ENCODE measurements at places on chromosomes 1 and 21.
A peak's percentile ranks its signal among the peaks of the same experiment; 100 is the strongest.

- DNase-seq = no peak
Observed at GRCh38 chr1:107802654-107803053, 162.3 kb downstream of the VAV3 start.

DNA sequence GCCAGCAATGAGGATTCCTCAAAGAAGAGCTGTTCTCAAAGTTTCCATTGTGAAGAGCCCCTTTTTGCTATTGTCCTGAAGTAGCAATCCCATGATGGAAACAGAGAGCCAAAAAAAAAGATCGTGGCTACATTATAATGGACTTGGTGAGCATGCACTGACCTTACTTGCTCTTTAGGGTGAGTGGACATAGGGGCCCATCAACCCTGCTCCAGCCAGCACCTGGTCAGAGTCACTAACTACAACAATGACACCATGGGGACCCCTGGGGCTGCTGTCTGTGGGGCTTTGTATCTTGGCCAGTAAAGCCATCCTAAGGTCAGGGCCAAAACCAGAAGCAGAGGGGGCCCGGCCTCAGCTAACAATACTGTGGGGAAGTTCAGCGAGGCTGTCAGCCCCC is 30.4 kb upstream of the RAB4A start:
- DNase-seq = no peak

GRCh38 chr1:6269720-6270400 is 9.0 kb upstream of the GPR153 start:
- no peak for DNase-seq

GRCh38 chr1:153220606-153221303 is 3.4 kb downstream of the PRR9 start:
- DNase-seq = no peak

GRCh38 chr1:214658785-214659184 is 55.8 kb downstream of the CENPF start:
- DNase-seq = no peak

GRCh38 chr1:230581446-230582079 is 60.7 kb upstream of the COG2 start:
- DNase-seq = no peak

DNA sequence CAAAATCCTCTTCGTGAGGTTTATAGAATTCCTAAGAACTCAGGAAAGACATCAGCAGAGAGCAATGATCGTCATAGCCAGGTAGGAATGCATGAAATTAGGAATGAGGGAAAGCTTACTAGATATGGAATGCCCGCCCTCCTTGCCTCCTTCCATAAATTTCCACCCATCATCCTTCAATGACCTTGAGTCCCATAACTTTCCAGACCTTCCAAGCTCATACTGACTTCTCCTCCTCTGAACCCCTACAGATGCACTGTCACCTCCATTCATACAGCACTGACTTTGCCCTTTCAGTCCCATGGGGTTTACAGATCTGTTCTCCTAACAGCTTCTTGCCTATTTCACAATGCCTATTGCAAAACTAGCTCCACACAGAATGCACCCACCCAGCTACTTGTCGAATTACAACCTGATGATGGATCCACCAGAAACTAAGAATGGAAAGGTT is 23.8 kb upstream of the PPP1R15B start:
- DNase-seq = no peak

GRCh38 chr1:109474697-109475096 is 8.4 kb downstream of the SYPL2 start:
- no peak for DNase-seq

DNA sequence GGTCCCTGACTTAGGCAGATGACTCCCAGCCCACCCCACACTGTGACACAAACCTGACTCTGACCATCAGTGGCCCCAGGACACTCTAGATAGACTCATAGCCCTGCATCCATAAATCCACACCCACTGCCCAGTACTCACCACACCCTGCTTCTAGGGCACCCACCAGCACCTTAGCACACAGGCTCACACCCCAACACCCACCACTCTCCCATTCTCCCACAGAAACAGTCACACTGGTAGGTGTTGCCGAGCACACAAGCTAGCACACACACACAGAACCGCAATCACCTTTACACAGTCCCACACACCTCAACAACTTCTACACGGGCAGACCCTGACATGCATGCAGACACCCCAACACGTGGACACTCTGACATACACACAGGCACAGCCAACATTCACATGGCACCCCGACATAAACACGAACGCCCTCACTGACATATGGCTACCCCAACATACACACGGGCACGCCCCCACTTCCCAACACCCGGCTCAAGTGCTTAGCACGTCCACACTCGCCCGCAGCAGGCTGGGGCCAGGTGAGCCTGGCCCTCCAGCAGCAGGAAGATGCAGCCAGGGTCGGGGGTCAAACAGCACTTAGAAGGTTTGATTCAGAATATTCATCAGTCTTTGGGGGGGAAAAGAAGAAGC is 105.5 kb upstream of the TARDBP start:
- DNase-seq = no peak

DNA sequence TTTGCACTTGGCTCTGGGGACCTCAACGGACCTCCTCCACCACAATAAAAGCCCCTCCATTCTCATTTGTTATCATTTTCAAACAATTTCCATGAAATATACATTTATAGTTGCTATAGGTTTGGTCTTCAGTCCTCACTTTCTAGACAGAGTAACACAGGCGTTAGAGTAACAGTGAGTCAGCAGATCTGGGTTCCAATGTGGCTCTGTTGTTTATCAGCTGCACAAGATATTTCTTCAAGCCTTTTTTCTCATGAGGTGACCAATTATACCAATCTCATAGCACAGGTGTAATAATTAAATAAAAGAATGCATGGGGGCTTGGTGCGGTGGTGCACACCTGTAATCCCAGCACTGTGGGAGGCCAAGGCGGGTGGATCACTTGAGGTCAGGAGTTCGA is 32.8 kb upstream of the PSMB2 start:
- peak; percentile 27 for DNase-seq

DNA sequence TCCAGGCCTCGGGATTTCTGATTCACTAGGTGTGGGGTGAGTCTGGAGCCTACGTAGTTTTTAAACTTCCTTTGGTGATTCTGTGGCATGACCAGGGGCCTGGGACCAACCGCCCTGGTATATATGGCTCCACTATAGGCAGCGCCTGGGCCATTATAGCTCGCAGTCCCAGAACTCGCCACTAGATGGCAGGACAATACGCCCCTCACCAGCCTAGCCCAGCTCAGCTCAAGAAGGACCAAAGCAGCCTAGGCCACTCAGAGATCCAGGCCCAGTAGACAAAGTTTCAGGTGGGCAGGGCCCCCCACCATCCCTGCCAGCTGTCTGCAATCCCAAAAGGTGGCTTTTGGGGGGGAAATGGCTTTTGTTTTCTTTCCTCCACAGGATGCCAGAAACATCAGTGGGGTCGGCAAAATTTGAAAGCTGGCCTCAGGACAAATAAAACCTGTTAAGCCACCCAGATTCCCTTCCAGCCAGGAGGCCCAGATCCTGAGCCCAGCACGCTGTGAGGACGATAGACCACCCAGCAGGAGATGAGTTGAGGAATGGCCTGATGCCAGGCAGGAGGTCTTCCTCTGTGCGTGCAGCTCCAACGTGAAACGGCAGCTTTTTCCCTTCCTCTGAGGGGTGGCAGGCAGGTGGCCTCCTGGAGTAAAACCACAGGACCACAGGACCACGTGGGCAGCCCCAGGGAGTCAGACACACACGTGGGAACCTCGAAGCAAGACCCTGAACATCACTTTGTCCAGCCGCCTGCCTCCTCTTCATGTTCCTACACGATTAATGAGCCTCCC is 24.8 kb upstream of the TMEM51 start:
- DNase-seq = peak; percentile 47

DNA sequence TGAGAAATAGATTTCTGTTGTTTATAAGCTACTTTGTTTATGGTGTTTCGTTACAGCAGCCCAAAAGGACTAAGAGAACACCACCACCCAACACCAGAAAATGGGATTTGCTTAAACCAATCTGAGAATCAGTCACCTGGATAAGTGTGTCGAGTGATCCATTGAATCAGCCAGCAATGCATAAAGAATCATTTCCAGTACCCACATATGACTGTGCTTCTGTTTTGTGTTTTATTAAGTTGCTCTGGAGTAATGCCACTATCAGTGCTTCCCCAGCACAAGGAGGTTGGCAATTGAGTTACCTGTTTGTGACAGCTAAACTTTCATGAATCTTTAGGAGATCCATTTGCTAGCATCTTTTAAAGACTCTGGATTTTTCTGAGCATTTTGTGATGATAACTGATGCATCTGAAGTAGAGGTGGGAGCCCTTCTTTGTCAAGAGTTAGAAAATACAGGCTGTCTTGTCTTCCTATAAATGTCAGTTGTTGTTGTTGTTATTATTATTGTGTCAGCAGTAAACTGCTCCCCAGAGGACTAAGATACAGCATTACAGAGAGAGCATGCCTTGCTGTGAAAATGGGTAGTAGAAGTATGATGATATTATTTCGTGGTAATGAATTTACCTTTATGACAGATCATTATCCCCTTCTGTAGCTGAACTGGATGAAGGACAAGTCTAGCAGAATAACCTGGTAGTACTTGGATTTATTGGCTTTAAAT is 225.2 kb downstream of the NFIA start:
- no peak for DNase-seq

GRCh38 chr1:94382201-94382600 is 36.0 kb upstream of the ABCD3 start:
- no peak for DNase-seq

DNA sequence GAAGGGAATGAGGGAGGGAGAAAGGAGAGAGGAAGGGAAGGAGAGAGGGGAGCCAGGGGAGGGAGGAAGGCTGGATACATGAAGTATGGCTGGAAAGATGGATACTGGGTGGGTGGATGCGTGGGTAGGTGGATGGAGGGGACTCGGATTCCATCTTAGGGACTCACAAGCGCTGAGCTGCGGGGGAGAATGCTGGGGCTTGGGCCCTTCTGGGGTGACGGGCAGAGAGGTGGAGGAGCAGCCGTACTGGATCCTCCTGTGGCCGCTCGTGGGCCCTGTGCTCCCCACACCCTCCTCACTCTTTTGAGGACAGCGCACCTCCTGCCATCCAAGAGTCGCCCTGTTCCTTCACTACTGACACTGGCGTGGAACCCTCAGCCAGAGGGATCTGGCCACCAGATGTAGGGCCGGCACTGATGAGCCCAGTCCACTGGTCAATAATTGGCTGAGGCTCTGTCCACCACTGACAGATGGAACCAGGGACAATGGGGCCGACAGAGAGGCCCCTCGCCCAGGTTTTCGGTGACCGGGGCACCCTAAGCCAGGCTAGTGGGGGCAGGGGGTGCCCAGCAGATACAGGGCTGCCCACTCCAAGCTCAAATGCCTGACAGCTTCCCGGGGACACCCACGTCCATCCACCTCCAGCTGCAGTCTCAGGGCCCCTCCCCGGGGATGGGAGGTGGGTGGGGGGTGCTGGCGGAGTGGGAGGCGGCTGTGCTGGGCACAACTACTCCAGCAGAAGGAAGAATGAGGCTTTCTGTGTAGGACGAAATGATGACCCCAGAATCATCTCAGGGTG is 4.4 kb upstream of the ACTRT2 start:
- no peak for DNase-seq

DNA sequence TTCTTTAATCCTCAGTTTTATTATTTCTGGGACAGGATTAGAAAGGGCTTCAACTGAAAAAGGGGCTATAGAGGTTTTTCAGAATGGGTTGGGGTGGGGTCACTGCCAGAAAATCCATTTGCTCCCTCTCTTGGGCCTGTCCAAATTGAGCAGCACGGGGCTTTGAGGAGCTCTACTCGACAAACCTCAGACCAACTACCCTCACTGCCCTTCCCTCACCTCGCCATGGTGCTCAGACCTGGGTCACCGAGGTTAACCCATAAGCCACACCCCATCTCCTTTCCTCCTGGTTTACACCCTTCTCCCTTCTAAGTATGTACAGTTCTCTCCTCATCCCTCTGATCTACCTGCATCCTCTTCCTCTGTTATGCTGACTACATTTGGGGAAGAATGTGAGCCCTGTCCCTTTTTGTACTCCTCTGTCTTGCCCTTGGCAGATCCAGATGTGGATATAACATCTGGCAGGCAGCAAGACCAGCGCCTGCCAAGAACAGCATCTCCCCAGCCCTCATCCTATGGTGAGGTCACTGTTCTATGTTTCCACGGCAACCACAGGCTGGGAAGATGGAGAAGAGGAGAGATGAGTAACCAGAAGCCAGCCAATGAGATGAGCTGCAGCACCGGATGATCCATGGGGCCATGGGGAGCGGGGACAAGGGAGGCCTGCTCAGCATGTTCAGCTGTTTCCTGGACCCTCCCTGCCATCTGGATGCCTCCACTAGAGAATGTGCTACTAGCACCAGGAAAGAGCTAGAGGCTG is 3.7 kb upstream of the FABP3 start:
- DNase-seq = no peak

DNA sequence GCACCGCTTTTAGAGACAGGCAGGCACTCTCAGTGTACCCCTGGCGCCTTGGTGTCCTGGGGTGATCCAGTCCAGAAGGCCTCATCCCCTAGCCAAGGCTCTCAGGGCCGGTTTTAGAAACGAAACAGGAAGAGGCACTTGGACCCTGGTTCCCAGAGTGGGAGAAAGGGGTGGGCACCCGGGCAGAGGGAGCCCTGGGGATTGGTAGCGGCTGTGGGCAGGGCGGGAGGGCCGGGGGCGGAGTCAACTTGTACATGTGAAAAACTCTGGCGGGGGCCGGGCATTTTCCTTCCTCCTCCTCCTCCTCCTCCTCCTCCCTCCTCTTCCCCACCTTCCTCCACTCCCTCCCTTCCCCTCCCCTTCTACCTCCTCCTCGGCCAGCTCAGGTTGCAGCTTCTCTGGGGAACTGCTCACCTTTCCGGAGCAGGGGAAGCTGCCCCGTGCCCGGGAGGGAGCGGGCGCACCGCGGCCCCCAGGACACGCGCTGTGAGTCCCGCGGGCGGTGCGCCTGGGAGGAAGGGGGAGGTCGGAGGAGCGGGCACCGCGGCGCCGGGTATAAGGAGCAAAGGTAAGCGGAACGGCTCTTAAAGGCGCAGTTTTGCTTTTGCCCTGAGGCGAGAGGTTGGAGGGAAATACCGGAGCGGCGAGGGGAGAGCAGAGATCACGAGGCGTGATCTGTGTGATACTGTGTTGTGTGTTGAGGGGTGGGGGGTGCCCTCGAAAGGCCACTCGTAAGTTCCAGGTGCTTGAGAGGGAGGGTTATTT is at the start of gene CDK18:
Gene CDK18, plus strand, starts transcription at position 359 of the 765 bp plus-strand sequence. CDS start 18,499 bp downstream, outside the sequence.
- no peak for DNase-seq

DNA sequence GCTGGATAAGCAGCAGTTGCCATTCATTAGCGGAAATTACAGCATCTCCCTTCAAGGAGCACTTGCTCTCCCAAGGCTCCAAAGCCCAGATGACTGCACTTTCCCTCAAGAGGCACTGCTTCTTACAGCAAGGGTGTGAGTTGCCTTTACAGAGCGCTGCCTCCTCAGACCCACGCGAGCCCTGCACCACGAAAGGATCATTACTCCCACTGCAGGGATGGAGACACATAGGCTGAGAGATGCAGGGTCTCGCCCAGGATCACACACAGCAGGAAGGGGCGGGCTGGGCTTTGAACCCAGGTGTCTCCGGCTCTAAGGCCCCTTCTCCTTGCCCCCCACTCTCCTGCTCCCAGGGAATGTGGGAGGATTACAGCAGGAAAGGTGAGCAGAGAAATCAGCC is 405.5 kb downstream of the MATN1 start:
- DNase-seq = no peak

GRCh38 chr1:8349473-8349865 is 31.6 kb downstream of the SLC45A1 start:
- DNase-seq = no peak
